Neural crest cell (in vitro differentiated cells): ENCODE measurements at places on chromosomes 11 and 22.

- DNase-seq: no peak
Measured at GRCh38 chr22:50444663-50445062, 30.2 kb downstream of the SBF1 start.

DNA sequence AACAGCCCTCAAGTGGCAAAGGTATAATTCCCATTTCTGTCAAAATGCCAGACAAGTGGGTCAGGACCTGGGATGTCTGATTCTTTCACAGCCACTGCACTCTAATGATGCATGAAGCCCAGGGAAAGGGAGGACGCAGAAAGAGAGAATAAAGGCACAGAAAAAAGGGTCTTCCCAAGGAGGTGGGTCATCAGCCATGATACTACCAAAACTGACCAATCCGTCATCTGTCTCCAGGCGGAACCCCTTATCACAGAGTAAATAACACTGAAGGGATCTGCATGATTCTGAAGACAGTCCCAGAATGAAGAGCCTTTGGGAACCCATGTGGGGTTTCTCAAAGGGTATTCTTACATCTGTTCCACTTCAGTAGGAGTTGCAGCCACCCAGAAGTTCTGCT, 73.8 kb upstream of the OPCML start:
- DNase-seq: no peak

DNA sequence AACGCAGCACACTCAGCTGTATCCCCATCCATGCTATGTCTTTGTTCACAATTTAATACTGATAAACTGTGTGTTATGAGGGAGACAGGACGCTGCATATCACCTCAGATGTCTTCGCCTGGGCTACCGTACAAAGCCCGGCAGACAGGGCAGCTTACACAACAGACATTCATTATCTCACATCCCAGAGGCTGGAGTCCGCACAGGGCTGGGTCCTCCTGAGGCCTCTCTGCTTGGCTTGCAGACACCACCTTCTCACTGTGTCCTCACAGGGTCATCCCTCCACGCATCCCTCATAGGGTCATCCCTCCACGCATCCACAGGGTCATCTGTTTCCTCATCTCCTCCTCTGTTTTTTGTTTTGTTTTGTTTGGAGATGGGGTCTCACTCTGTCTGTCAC, 61.2 kb downstream of the SHANK2 start:
- no peak for DNase-seq

DNA sequence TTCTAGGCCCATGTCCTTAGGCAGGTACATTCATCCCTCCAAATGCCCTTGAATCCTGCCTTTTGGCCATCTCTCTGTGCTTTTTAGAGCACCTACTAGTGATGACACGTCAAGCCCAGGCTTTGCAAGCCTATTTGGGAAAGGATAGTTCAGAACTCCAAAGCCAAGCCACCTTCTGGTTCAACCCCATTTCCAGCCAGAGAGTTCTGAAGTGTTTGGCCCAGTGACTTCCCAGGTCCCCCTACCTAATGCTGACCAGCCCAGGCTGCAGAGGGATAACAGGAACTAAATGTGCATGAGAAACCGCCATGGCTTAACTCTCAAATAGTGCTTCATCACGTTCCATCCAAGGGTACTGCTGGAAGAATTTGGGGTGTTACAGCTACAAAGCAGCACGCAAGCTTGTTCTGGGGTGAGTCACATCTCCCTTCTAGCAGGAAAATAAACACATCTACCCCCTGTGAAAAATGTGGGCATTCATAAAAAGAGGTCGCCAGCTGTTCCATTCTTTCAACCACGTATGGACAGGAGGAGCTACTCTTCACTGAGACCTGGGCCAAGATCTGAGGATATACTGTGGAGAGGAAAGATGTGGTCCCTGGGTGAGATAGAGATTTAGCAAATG, 2.0 kb upstream of the FXYD6 start:
- no peak for DNase-seq

DNA sequence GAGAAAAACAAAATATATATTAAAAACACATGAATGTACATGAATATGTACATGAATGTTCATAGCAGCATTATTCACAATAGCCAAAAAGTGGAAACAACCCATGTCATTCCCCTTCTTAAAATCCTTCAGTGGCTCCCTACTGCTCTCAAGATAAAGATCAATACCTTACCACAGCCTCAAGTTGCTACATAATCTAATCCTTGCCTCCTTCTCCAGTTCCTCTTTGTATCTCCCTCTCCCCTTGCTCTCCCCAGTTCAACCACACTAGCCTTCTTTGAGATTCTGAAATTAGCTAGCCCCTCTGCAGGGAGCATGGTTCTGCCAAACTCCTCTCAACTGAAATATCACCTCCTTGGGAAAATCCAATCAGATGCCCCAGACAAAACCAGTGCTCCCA, 28.1 kb downstream of the MTMR2 start:
- no peak for DNase-seq

GRCh38 chr11:17764446-17765218, 30.1 kb downstream of the KCNC1 start:
- DNase-seq: peak; percentile 14

- no peak for DNase-seq
Measured at GRCh38 chr11:91922846-91923245, 301.8 kb upstream of the FAT3 start.

DNA sequence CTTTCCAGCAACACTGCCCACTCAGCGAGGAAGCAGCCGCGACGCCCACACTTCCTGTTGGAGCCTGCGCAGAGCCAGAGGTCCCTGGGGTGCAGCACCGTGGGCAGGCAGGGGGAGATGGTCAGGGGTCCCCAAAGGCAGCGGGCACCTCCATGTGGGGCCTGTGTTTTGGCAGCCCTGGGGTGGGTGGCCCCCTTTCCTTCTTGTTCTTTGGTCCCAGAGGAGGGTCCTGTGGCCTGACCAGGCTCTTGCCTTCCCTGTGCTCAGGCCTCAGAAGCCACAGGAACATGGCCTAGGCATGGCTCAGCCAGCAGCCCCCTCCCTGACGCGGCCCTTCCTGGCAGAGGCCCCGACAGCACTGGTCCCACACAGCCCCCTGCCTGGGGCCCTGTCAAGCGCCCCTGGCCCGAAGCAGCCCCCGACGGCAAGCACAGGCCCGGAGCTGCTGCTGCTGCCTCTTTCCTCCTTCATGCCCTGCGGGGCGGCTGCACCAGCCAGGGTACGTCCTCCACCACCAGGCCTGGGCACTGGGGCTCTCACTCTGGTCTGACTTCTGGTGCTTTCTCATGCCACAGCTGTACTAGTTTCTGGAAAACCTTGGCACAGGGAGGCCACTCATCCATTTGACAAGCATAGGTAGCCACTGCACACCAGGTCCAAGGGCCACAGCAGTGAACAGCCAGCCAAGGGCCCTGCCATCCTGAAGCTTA, 47.1 kb downstream of the PISD start:
- DNase-seq: no peak

- DNase-seq: no peak
Measured at GRCh38 chr11:112611771-112612170, 349.4 kb upstream of the NCAM1 start.

- DNase-seq: no peak
Measured at GRCh38 chr22:44112191-44112590, 68.5 kb upstream of the PARVG start.

- no peak for DNase-seq
Measured at GRCh38 chr11:36498721-36499120, 11.4 kb downstream of the TRAF6 start.

DNA sequence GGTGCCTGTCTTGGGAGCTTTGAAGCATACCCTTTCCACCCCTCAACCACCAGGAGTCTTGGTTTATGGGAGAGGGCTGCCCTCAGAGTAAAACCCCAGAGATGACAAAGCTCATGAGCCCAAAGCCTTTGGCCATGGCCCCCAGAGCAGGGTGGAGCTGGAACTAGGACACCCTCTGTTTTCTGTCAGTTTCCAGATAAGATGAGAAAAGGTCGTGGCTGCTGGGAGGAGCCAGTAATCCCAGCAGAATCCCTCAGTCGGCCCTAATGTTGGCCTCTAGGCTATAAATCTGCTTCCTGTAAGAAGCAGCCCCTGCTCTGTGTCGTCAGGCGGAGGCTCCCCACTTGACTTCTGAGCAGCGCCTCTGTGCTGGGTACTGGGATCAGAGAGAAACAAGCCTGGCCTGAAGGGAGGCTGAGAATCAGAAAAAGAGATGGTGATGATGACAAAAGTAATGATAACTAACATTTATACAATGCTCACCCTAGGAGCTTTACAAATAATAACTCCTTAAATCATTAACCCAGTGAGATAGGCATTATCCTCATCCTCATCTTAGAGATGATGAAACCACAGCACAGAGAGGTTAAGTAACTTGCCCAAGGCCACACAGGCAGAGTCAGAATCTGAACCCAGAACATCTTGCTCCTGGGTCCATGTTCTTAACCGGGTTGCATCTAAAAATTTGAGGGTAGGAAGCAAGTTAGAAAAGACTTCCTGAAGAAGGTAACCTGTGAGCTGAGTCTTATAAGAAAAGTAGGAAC, 471.4 kb downstream of the SOX6 start:
- no peak for DNase-seq

DNA sequence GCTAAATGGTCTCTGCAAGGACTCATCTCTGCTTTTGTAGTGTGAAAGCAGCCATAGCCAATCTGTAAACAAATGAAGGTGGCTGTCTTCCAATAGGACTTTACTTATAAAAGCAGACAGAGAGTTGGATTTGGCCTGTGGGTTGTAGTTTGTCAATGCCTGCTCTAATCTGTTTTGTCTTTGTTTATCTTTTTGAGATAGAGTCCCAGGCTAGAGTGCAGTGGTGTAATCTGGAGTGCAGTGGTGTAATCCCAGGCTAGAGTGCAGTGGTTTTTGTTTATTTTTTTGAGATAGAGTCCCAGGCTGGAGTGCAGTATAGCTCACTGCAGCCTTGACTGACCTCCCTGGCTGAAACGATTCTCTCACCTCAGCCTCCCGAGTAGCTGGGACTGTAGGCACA, 8.6 kb downstream of the PPP6R3 start:
- DNase-seq: no peak

DNA sequence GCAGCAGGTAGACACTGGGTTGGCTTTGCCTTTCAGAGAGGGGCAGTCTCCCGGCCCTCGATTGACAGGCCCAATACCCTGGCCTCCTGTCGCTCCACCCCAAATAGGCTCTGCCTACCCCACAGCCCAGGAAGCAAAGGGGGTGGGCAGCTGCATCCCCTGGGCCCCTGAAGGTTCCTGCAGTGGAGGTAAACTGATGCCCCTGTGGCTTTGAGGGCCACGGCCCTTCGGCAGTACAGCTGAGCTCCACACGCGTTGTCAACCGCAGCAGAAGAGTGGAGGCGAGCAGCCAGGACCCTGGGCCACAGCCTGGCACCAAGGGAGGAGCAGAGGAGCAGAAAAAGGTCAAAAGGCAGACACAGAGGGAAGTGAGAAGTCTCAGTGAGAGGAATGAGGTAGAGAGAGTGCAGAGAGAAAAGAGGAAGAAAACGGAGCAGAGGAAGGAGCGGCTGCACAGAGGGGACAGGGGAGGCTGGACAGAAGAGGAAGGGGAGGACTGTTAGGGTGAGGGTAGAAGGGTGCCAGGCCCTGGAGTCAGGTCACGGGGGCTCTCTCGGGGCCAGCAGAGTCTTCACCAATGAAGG, 64.0 kb downstream of the SLC22A12 start:
- no peak for DNase-seq

DNA sequence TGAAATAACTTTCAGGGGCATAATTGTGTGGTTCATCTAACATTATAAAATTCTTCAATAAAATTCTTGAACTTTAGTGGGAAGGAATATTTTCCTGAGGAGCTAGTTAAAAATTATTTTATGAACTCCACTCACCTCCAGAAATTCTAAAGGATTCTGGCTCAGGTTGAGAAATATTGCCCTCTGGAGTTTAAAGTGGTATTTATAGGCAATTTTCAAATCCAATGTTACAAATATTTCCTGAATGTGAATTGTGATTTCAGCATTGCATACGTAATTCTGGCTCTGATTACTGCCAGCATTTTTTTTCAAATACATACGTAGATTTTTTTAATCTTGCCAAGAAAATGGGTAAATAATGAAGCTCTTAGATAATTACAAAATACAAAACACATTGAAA, 598.2 kb upstream of the ANO3 start:
- DNase-seq: no peak

DNA sequence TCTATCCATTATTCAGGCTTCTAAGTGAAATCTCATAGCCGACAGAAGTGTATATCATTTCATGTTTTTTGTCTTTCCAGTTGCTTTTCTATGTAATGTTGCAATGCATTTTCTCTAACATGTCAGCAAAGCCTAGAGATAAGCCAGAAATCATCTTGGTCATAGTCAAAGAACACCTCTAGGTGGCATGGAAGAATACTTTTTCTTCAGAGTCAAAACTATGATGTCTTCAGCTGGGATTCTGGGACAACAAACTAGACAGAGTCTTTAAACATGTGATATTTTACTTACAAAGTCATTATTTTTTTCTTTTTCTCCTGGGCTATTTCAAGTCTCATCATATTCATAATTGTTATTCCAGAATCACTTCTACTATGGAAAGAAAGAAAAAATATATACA, 4.4 kb downstream of the GAS2 start:
- DNase-seq: no peak

GRCh38 chr11:60265373-60266214, 14.9 kb upstream of the MS4A4A start:
- DNase-seq: peak; percentile 55

DNA sequence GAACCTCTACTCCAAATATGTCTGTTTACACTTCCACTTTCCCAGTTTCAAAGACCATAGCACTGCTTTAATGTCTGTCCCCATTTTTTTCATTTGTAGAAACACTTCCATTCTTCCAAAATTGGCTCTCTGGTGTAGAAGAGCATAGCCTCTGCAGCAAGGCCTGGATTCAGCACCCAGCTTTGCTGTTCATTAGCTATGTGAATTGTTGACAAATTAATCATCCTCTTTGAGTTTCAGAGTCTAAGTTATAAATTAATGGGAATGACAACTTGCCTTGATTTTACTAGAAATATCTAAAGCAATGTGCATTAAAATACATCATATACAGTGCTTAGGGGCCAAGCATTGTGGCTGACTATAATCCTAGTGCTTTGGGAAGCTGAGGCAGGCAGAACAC, 22.4 kb downstream of the GRIA4 start:
- no peak for DNase-seq

GRCh38 chr11:2588809-2589537, 110.8 kb downstream of the KCNQ1OT1 start:
- no peak for DNase-seq

GRCh38 chr11:22582151-22582410, 43.5 kb downstream of the FANCF start:
- DNase-seq: no peak

DNA sequence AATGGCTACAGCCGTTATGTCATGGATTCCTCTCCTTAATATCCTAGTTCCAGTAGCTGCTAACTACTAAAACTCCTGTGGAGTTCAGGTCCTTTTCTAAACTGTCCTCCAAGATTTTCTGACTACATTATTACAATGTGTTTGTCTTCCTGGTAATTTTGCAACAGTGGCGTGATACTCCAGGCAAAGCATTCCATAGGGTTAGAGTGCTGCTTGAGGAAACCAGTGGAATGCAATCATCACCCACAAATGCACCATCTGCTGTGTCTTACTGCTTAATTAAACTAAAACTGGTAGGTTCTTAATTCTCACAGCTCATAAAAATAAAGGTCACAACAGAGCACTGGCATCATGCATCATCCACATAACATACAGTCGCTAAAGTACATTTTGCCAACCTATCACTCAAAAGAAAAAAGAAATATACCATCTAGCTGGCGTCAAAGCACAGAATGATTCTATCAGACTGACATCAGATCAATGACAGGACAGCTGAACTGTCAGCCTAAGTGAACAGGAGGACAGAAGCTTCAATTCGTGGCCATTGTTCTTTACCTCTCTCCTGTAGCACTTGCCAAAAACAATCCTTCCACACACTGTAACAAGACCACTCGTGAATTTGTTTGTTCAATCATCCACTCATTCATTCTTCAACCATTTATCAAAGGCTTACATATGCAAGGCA, 182.5 kb downstream of the CADM1 start:
- no peak for DNase-seq

GRCh38 chr11:86116386-86116726, 47.5 kb upstream of the PICALM start:
- no peak for DNase-seq
